Breast epithelium (tissue), 4 donors: ENCODE measurements at places on chromosomes 2 and 18. TPM values are rescaled to one million over a fixed set of nuclear protein-coding genes. Genes with fewer than 3 reads are reported as not detected.

DNA sequence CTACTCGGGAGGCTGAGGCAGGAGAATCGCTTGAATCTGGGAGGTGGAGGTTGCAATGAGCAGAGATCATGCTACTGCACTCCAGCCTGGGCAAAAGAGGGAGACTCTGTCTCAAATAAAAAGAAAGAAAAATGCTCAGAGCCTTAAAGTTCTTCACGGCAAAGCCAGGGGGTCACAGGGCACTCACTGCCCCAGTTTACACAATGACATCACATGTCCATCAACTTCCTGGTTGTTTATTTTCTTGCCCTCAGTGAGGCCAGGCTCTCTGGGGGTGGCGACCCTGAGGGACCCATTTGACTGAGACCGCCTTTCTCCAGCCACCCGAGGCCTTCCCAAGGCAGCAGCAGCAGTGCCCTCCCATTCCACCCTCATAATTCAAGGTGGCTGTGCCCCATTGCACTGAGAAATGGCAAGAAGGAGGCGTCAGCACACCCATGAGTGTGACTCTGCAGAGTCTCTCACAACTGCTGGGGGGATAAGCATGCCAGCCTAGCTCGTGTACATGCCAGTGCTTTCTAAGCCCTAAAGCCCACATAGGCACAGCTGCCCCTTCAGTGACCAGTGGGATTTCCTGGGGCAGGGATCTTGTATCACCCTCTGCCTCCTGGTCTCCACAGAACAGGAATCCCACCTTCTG, 50.0 kb downstream of the SFXN5 start:
- DNase-seq = no peak

DNA sequence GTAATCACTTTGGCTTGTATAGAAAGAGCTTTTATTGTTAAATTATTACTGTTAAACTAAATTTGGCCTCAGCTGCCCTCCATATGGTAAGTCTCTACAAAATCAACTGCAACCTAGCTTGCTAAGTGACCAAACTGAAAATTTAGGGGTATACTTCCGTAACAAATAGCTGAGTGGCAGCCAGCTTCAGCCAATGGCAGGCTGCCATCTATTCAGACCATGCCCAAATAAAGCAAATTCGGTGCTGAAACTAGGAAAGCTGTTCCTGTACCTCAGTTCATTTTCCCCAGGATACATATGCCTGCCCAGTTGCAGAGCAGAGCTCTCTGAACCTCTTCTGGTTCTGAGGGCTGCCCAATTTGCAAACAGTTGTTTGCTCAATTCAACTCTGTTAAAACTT, 94.8 kb downstream of the EML6 start:
- no peak for DNase-seq

DNA sequence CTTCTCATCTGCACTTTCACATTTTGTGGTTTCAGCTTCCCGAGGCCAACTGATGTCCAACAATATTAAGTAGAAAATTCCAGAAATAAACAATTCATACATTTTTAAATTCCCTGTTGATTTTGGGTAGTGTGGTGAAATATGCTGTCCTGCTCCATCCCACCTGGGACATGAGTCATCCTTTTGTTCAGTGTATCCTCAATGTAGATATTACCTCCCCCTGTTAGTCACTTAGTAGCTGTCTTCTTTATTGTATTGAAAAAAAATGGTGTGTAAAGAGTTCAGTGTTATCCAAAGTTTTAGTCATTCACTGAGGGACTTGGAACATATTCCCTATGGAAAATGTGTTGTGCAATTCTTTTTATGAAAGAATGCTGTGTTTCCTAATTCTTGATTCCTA, 348.1 kb downstream of the SOCS6 start:
- no peak for DNase-seq

DNA sequence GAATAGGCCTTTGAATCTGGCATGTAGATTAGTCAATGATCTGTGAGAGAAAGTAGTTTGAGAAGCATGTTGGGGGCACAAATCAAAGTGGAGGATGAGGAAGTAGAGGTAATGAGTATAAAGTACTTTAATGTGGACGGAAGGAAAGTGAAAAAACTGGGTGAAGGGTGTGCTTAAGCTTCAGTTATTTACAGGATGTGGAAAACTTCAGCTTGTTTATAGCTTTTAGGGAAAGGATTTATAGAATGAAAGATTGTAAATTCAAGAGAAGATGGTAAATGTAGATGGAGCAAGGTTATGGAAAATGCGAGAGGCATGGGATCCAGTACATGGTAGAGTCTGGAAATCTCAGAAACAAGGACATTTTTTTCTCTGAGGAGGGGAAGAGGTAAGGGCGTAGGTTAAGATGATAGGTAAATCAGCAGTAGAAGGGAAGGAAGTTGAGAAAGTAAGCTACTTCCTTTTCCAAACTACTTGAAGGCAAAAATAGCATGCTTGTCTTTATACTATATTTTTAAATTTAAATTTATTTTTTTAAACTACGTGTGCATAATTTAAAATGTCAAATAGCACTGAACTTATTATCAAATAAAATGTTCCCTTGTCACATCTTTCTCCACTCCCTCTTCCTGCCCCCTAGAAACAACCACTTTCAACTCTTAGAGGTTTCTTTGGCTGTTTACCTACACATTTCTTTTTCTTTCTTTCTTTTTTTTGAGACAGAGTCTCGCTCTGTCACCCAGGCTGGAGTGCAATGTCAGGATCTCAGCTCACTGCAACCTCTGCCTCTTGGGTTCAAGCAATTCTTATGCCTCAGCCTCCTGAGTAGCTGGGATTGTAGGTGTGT, 8.5 kb downstream of the FAM117B start:
- DNase-seq = no peak

DNA sequence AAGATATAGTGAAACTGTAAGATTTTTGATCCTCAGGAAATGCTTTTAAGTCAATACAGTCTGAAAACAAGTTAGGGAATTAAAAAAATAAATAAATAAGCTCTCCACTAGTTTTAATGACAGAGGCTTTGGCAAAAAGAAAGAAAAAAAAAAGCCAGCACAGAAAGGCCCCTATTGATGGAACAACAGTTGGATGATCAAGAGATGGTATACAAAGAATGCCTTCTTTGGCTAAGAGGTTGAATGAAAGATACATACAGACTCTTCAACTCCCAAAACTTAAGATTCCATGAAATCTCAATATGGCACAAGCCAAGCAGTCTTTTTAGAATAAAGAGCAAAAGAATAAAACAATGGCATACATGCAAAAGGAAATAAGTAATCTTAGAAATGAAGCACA, 64.0 kb upstream of the GALNT5 start:
- DNase-seq = no peak

The CD207 gene
- total RNA-seq = not detected

The GPBAR1 gene
- 22.2 TPM for total RNA-seq

The ZNF892 gene
- 6.9 TPM for total RNA-seq

The VIL1 gene
- total RNA-seq = not detected
